ENCODE measurements at places on chromosomes 3 and 15.
A peak's percentile ranks its signal among the peaks of the same experiment; 100 is the strongest.

- DNase-seq, result no peak
Measured at GRCh38 chr3:25870452-25870851, 80.6 kb downstream of the OXSM start.

DNA sequence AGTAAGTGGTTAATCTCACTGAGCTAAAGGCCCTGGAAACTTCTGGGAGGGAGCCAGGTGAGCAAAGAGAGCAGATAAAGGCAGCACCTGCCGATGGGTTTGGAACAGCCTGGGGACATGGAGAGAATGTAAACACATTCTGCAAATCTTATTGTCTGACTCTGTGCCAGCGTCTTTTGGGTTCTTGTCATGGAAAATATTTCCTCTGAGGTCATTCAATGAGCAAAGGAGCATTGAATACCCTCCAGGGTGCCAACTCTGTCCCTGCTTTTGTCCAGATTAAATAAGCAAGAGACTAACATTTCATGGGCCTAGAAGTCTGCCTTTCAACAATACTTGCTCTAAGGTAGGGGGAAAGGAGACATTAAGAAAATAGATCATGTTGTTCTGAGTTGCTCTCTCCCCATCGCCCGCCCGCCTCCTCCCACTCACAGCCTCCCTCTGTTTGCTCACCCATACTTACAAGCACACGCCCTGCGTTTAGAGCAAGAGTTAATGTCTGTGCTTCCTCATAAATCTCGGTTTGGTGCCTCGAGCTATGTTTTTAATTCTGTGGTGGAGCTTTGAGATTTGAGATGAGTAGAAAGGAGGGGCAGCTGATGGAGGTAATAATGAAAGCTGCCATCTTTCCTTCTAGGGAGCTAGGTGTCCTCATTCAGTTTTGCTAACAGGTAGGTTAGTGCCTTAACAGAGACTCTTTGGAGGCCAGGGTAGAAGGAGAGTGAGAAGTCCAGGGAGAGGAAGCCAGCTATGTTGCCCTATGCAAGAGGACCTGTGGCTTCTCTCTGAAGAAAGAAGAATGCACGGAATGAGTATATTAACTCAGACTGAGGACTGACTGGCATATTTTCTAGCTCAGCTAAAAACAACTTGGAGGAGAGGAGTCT lies 132.9 kb downstream of the TPRG1 start:
- no peak for DNase-seq

DNA sequence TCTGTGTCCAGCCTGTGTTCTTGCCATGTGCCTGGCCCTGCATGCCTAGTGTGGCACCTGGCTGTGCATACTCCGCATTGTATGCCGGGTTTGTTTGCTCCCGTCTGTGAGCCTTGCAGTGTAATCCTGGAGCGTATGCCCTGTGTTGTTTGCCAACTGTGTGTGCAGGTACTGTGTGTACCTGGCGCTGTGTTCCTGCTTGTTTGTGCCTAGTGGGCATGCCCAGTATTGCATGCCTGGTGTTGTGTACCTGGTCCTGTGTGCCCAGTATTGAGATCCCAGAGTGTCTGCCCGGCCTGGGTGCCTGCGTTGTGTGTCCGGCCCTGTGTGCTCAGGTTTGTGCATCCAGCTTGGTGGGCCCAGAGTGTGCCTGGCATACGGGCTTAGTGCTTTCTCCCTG lies 54.5 kb upstream of the CHRNA7 start:
- DNase-seq, result no peak

- no peak for DNase-seq
Measured at GRCh38 chr3:190644766-190645165, 130.9 kb downstream of the IL1RAP start.

DNA sequence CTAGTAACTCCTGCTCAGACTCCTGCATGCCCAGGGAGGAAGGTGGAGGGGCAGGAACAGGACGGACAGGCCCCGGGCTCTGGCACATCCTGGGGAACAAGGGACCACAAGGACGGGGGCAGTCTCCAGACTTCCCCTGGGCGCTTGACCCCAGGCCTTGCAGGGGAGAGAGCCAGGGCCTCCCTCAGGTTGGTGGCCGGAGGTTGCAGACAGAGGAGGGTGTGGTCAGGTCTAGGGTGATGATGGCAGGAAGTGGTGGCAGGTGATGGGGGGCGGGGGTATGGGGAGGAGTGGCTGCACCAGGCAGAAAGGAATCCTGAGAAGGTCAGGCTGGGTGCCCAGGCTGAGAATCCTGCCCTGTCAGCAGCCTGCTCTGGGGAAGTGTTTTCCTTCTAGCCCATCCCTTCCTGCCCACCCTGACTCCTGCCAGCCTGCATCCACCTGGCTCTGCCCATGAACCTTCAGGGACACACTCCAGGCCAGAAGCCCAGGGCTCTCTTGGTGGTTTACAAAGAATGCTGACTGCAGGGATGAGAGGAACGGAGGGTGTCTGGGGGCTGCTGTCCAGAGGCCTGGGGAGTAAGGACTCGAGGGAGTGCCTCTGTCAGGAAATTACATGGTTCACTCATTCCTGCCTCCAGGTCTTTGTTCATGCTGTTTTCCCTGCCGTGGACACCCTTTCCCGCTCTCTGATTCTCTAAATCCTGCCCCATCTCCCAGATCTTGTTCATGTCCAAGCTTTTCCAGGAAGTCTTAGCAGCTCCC lies 15.8 kb downstream of the LOXL1 start:
- peak; percentile 29 for DNase-seq

GRCh38 chr15:29822684-29823459 lies 604 bp upstream of the TJP1 start:
- DNase-seq, result no peak

DNA sequence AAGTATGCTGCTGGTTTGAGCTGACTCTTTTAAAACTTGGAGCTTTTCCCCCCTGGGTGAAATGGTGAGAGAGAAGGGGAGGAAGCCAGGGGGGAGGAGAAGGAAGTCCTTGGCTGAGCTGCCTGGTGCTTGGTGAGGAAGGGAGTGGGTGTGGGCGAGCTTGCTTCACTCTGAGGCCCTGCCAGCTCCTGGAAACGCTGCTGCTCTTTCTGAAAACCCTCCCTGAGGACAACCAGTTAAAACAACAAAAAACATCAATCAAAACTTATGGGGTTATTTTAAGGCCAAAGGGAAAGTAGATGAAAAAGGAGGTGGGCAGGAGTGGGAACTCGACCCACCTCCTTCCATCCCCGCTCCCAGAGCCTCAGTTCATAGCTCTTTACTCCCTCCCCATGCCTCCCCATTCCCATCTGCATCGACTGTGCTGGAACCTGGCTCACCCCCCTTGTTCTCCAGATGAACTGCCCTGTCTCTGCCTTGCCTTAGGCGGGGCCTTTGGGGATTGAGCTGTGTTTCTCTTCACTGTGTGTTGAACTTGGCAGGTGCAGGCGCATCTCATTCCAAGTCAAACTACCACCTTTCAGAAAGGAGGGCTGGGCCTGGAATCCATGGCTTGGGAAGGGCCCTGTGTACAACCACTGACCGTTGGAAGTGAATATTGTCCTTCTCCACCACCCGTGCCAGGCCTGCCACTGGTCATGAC lies 166.1 kb downstream of the ZNF621 start:
- DNase-seq, result no peak

- no peak for DNase-seq
Measured at GRCh38 chr3:126310816-126311215, 46.4 kb downstream of the KLF15 start.

- no peak for DNase-seq
Measured at GRCh38 chr3:79215286-79215685, 552.5 kb downstream of the ROBO1 start.
